ENCODE measurements at places on chromosomes 2 and 18.

GRCh38 chr2:63127594-63127993, 77.0 kb downstream of the OTX1 start:
- no peak for DNase-seq

GRCh38 chr2:132671151-132671835, 1.3 kb upstream of the LYPD1 start:
- no peak for DNase-seq

DNA sequence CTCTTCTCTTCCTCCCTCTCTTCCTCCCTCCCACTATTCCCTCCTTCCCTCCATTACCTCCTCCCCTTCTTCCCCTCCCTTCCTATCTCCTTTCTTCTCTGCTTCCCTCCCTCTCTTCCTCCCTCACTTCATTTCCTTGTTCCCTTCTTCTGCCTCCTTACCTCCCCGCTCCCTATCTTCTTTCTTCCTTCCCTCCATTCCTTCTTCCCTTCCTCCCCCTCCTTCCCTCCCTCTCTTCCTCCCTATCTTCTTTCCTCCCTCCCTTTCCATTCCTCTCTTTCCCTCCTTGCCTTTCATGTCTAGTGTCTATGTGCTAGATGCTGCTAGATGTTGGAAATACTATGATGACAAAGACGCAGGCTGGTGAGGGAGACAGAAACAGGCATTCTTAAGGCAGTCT, 246.0 kb downstream of the TDRD15 start:
- no peak for DNase-seq

DNA sequence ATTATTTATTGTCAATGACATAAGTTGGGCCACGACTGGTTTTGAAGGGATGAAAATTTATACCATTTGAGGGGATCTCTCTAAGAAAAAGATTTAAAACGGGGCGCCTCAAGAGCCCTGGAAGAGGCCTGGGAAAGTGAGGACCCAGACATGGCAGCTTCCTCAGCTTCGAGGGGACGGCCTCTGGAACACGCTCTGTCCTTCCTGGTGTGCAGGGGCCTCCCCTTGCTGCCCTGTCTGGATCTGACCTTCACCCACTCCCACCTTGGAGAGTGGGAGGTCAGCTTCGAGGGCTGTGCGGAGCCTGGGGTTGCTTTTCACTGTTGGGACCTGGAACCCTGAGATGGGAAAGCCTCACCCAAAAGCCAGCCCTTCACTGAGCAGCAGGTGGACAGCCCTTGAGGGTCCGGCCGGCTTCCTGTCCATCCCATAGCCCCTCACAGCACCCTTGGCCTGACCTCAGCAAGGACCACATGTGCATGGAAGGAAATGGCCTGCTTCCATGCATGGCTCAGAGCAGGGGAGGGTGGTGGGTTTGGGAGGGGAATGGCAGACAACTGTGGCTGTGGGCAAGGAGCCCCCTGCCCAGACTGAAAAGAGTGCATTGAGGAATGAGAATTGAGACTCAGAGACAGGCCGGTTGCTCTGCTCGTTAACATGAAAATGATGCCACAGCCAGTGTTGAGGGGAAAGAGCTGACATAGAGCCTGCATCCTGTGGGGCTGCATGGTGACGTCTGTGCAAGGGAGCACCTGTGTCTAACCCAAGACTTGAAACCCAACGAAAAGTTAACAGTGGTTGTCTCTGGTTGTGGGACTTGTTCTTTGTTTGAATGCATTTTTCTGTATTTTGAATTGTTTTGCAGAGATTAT, 16.3 kb downstream of the FBLN7 start:
- DNase-seq: peak; percentile 67

GRCh38 chr2:119760237-119760955, 674 bp downstream of the PTPN4 start:
- no peak for DNase-seq

- DNase-seq: no peak
Observed at GRCh38 chr2:207251573-207252192, 85.9 kb upstream of the KLF7 start.

GRCh38 chr2:240557808-240558207, at the start of gene ANKMY1:
Gene ANKMY1, minus strand, starts transcription at chr2:240557988. Its CDS starts 653 bp downstream, at chr2:240557335.
- peak; percentile 46 for DNase-seq

DNA sequence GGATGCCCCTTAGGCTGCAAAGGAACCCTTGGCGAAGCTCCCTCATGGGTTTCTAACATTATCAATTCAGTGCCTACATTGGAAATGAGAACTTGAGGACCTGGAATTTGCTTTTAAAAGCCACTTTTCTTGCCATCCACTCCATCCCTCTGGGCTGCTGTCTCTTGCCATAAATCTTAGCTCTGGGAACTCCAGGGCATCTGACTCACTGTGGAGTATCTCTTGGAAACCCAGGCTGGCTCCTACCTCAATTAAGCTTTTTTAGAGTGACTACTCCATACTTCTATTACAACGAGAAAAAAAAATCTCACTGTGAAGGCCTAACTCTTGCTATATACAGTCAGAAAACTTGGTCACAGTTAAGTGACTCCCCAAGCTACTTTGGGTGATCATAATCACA, 227.2 kb upstream of the SETBP1 start:
- no peak for DNase-seq
